ENCODE measurements at places on chromosomes 7 and 10.

GRCh38 chr7:3767917-3768777 lies 467.1 kb downstream of the SDK1 start:
- no peak for DNase-seq

DNA sequence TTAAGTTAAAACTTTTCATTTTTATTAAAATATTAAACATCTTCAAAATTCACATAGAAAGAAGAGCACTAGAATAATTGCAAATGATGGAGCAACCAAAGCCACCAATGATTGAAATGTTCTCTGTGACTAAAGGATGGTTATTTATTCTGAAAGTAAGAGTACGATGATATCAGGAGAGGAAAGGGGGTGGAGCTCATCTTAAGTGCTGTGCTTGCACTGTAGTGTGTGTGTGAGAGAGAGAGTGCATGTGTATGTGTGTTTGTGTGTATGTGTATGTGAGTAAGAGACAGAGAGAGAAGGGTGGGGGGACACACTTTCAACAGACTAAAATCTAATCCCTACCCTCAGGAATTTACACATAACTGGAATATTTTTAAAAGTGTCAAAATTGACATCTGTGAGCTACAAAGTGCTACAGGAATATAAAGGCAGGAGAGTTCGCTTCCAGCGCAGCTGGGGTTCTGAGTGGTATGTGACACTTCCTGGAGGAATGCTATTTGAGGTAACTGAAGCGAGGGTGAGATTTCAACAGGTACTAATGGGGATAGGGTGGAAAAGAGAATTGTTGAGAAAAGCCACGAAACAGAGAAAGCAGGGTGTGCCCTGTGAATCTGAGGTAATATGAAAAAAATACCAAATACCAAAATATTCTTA lies 57.2 kb upstream of the SMNDC1 start:
- DNase-seq, result no peak

DNA sequence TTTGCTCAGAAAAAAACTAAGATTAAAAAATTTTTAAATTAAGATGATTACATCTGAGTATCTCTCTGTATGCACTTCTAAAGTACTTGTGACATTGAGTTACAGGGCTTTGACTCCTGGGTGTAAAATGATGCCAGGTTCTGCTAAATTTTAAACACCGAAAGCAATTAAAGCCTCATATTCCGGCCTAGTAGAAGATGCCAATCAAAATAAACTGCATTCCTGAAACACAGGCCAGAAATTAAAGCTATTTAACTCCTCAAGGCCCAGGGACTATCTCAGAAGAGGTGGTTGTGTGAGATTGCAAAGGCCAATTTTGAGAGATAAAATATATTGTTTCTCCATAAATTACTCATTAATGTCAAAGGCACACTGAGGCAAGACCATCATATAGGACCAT lies 388.3 kb downstream of the KIF20B start:
- DNase-seq, result no peak

DNA sequence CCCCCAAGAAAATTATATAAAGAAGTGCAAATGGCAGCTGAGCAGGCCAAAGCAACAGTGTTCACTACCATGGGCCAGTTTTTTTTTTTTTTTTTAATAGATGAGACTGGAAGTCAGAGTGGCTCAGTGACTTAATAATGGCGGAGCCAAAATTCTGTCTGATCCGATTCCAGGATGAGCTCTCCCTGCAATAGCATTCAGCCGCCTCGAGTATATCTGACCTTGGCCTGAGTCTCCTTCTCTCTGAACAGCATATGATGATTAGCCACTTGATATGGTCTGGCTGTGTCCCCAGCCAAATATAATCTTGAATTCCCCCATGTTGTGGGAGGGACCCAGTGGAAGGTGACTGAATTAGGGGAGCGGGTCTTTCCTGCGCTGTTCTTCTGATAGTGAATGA lies 76.7 kb upstream of the PRLHR start:
- no peak for DNase-seq

DNA sequence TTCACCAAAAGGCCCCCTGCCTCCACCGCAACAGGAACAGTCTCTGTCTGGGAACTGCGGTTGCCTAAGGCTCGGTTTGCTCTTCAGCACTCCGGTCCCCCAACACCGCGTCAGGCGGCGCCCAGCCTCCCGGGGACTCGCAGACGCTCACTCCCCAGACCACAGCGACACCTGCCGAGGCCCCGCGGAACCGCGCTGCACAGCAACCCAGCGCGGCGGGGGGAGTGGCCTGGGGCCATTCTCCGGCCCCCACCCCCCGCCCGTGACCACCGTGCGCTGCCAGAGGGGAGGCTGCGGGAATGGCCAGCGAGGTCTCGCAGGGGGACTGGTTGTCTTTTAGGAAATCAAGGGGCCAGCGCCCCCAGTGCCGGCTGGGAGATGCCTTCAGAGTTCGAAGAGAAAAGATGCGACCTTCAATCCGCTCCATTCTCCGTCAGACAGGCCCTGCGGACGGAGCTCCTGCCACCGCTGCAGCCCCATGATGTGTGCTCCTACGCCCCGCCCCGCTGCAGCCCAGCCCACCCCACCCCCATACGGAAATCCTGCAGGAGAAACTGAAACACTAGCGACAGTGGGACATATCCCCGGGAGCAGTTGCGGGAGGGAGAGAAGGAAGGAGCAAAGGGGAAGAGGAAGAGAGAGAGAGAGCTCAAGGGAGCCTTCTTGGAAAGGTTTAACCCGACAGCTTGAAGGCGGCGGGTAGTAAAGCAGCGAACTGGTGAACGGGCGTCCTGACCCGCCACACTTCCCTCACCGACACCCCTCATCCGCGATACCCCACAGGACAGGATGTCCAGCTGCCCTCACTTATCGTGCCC lies 137.4 kb upstream of the CDCA7L start:
- peak; percentile 76 for DNase-seq

- no peak for DNase-seq
Measured at GRCh38 chr7:3393862-3394261, 92.8 kb downstream of the SDK1 start.

- no peak for DNase-seq
Measured at GRCh38 chr7:41880107-41880506, 177.2 kb upstream of the INHBA start.

DNA sequence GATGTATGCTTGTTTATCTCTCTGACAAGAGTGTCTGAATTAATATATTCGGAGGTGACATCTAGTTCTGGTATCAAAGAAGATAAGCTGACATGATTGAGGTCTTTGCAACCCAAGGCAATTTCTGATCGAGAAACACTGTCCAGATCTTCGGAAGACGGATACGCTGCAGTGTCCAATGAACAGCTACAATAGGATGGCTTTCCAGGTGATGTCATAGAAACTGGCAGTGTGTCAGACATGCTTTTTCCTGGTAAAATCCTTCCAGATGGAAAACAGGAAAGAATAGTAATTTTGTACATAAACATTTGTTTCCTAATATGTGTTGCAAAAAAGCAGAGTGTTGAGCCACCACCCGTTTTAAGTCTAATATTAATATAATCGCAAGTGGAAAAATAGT lies 33.4 kb downstream of the VWDE start:
- DNase-seq, result no peak

GRCh38 chr10:112966194-112966855 lies 16.3 kb downstream of the TCF7L2 start:
- DNase-seq, result no peak

DNA sequence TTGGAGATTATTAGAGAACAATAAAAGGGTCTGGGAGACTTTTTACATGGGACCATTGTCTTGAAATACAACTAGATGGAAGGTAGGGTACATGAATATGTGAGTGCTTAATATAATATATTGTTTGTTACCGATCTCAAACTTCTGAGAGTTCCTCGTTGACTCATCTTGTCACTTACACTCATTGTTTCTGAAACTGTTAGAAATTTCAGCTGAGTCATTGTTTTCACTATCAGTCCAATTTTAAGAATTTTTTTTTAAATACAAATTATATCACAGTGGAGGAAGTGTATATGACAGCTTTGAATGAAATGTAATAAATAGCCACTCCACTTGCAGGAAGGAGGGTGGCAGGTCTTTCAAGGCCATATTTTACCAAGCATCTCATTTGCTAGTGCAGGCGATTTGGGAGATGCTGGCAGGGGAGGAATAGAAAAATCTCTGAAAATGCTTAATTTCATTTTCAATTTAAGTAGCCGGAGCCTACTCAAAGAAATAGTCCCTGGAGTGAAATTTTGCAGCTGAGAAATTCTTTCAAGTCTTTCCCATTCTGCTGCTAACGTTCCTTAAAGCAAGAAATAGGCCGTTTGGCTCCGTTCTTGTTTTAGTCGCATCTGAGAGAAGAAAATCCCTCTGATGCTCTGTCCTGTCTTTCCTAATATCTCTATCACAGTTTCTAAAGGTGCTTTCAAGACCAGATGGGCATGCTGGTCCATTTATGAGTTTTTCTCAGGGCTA lies 1404.2 kb upstream of the CELF2 start:
- DNase-seq, result no peak

DNA sequence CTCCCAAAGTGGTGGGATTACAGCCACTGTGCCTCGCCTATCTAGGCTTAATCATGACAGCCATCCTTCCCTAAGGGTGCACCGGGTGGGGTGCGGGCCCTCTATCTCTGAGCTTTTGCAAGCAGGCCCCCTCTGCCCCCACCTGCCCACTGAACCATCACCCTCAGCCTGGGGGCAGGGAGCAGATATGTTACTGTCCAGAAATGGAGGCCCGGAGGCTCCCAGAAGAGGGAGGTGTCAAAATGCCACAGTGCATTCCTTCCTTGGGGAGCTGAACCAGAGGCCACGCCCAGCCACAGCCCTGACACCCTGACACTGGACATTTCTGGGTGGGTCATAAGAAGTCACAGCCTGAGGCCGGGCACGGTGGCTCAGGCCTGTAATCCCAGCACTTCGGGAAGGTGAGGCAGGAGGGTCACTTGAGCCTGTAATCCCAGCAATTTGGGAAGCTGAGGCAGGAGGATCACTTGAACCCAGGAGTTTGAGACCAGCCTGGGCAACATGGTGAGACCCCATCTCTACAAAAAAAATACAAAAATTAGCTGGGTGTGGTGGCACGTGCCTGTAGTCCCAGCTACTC lies 129.8 kb upstream of the TNRC18 start:
- DNase-seq, result no peak

GRCh38 chr10:69845574-69846292 lies 44.0 kb downstream of the COL13A1 start:
- no peak for DNase-seq

DNA sequence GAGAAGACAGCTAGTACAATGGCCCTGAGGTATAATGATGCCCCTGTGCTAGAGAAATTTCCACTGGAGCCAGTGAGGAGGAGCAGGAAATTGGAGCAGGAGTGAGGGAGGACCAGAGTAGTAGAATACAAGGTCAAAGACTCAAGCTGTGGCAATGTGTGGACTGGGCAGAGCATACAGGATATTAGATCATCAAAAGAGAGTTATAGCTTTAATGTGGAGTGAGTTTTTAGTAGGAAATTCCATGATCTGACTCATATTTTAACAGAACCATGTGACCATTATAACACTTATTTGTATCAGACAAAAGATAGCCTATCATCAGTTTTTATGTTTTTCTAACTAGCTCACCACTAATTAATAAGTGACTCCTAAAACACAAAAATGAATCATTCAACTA lies 154.1 kb downstream of the DGKB start:
- DNase-seq, result no peak

DNA sequence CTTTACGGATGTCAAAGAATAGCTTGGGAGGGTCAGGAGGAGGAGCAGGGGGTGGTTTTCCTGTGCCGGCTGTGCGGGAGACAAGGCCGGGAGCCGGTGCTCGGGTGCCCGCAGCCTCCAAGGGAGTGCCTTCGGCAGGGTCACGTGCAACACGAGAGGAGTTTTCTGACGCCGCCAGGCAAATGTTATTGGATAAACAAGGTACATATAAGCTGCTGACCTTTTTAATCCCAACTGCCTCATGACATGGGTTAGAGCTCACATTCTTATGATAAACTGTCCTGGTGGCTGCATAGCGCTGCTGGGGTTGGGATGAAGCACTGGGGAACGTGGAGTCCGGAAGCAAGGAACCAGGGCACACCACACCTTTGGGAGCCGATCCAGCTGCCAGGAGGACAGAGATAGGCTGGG lies 124.8 kb upstream of the PDLIM1 start:
- DNase-seq, result no peak

GRCh38 chr7:20083781-20084180 lies 133.4 kb downstream of the MACC1 start:
- DNase-seq, result no peak

GRCh38 chr7:149005427-149006344 lies 22.6 kb downstream of the PDIA4 start:
- DNase-seq, result peak; percentile 73

- DNase-seq, result no peak
Measured at GRCh38 chr7:127383123-127383835, 9.2 kb downstream of the ZNF800 start.

DNA sequence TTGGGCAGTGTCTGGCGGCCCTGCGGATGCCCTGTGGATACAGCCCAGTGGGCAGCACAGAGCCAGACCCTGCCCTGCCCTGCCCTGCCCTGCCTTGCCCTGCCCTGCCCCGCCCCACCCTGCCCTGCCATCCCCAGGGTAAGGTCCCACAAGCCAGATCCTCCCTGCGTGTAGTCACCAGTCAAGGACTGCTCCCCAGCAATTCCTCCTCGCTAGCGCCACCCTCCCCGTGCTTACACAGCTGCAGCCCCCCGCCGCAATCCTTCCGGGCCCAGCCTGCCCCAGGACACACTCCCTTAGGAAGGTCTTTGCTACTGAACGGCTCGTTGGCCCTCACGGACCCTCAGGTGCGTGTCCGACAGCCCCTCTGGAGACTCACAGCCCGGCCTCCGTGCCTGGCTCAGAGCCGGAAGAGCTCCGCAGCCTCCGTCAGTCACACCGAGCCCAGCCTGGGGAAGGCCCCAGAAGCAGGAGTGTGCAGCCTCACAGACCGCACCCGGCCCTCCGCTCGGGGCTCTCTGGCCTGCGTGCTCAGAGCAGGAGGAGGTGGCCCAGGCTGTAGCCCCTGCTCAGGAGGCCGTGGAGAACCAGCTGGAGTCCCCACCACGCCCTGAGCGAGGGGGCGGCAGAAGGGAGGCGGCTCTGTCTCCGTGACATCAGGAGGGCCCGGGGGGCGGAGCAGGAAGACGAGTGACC lies 68.3 kb downstream of the PWWP2B start:
- DNase-seq, result no peak

GRCh38 chr10:111338035-111338434 lies 261.2 kb downstream of the ADRA2A start:
- DNase-seq, result no peak

DNA sequence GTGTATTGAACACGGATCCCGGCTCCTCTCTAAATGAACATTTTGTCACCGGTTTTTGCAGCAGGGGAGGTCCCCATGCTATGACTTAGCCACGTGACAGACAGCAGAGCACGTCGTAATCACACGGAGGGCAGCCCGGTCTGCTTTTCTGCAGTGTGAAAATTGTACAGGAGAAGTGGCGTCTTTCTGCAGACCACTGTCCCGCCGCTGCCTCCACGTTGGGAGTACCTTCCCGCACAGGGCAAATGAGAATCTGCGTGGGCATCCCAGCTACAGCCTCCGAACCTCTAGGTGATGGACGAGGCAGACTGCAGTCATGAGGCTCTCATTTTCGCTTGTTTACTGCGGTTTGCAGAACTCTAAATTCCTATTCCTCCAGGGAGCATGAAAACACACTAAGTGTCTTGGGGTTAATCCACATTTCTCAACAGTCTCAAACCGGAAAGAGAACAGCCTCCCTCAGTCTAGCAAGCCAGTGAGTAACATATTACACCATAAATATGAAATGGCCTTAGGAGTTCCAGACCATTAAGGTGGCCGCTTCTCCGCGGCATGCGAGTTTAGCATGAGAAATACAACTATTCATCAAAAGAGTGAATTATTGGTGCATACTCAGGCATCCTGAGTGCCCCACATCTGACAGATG lies 89.8 kb downstream of the TCERG1L start:
- no peak for DNase-seq
